ENCODE measurements at places on chromosomes 7 and 10.
A peak's percentile ranks its signal among the peaks of the same experiment; 100 is the strongest.

DNA sequence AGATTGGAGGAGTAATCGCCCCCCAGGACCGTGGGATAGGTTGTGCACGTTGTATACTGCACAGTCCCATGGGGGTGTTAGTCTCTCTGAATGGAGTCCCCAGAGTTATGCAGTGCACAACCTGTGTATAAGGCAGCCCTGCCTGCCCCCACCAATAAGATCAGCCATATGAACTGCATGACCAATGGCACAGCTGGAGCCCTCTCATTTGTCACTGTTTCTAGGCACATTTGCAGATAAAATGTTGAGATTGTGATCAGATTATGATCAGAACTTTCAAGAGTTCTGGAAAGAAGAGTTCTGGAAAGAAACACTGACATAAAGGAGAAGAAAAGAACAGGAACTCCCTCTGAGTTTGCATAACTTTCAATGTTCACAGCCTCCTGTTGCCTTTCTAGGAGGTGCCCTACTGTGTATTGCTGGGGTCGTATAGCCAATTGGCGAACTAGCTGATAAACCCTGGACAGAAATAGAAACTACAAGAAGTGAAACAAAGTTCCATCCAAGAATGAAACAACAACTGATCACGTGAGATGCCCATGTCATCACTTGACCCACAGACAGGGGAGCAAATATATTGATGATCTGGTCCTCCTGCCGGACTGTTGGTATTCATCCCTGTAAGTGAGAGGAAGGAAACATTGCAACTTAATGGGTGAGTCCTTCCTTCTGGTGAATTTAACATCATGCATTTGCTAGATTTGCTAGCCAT is 49.6 kb upstream of the TOMM7 start:
- no peak for DNase-seq

DNA sequence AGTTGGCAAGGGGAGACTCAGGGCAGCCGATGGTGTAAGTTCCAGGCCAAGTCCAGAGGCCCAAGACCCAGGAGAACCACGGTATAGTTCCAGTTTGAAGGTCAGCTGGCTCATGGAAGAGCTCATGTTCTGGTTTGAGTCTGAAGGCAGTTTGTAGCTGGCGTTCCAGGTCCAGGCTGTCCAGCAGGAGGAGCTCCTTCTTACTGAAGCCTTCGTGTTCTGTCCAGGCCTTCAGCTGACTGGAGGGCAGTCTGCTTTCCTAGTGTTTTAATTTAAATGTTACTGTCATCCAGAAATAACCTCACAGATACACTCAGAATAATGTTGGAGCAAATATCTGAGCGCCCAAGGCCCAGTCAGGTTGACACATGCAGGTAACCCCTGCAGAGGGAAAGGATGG is 4.2 kb downstream of the SUN1 start:
- peak; percentile 77 for DNase-seq

DNA sequence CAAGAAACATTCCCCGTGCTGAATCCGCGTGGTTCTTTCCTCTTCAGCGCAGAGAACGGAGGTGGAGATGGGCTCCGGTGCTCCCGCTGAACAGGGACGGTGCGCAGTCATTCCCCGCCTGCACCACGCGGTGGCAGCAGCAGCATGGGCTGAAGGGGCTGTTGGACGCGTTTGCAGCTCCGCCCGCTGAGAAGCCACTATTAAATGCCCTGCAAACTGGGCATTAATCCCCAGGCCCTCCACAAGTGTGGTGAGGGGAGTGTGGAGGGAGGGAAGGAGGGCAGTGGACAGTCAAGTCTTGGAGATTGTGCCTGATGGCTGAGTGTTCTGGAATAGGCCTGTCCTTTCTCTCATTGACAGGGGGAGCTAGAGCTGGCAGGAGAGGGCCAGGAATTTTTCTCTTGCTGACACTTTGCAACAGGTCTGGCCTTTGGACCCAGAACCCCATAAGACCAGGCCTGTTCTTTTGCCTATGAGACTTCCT is 240.2 kb upstream of the INHBA start:
- DNase-seq, result peak; percentile 75

DNA sequence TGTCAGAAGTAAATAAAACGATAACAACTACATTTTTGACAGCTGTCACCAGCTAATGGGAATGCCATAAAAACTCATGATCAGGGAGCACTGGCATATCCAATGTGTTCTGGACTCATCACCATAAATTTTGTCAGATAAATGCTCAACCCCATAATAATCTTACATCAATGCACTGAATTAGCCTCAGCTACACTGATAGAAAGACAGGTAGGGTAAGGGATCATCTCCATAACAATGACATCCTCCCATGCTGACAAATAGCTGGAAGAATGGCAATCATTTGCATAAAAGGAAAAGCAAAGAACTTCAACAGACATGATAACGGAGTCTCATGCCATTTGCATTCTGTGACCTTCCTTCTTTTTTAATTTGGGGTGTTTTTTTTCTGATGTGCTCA is 352.8 kb upstream of the PFKP start:
- no peak for DNase-seq

DNA sequence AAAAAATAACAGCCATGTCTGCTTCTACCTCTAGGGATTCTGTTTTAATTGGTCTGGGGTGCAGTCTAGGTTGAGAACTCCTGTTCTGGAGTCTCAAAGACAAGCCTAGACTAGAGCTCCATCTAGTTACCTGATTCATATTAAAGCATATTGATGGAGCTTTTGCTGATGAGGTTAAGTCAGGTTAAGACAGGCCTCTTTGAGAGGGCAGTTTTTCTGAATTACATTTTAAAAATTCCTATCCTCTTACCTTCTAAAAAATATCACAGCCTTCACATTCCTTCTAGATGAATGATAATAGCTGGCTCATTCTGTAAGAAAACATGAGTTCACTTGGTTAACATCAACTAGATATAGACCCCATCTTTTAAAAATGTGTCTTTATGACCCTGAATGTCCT is 28.9 kb downstream of the MGAM start:
- no peak for DNase-seq

- DNase-seq, result no peak
Measured at GRCh38 chr10:84137811-84138210, 1.5 kb upstream of the GHITM start.

GRCh38 chr7:56495165-56495564 is 378.9 kb upstream of the NUPR2 start:
- DNase-seq, result no peak

GRCh38 chr7:739455-739982 is 12.4 kb upstream of the PRKAR1B start:
- no peak for DNase-seq

- no peak for DNase-seq
Measured at GRCh38 chr10:35367107-35367859, 31.0 kb downstream of the CCNY start.

DNA sequence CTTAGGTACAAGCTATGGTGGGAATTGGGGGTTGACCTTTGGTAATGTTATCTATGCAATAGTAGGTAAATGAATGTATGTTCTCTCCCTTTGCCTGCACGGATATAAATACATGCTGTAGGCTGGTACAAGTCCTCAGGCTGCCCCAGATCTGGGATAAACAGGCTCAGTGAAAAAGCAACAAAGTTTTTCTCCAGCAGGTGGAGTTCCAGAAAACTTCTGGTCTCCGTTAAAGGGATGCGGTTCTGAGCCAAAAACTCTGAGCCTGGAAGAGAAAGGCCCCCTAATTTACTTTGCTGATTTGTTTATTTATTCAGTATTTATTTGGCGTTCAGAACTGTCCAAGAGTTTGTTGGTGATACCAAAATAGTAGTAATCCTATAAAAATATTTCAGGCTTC is 204.7 kb downstream of the ADRA2A start:
- DNase-seq, result peak; percentile 21

GRCh38 chr10:103812432-103812831 is 42.9 kb downstream of the SH3PXD2A start:
- peak; percentile 32 for DNase-seq

GRCh38 chr7:142384493-142384922 is 126.7 kb upstream of the PRSS58 start:
- DNase-seq, result no peak

- DNase-seq, result no peak
Measured at GRCh38 chr7:962401-963081, 8.1 kb upstream of the ADAP1 start.

GRCh38 chr7:51783241-51783640 is 466.6 kb upstream of the COBL start:
- DNase-seq, result no peak

GRCh38 chr10:109650228-109650627 is 273.1 kb downstream of the XPNPEP1 start:
- DNase-seq, result no peak

DNA sequence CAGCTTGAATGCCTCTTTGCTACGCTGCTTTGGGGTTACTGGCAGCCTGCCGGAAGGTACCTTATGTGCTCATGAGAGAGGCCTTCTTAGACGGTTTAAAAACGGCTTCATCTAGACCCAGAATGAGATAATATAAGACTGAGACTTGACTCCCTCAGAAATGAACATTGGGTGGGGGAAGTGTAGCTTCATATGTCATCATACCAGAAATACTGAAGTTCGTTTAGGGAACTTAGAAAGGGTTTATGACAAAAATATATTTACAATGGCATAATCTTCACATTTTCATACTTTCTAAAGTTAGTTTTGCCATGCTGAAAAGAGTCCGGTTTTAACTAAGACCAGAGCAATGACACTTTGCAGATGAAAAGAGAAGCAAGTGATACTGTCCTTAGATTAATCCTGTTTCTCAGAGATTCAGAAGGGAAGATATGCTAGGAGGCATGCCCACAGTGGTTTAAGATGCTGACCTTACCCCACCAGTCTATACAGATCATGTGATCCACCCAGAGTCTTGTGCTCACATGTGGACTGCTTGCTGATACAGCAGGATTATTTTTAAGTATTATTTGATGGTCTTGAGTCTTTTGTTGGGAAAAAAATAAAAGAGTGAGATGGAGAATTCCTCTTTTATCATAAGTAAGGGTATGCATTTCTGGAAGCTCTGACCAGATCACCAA is 40.8 kb upstream of the HGF start:
- no peak for DNase-seq

DNA sequence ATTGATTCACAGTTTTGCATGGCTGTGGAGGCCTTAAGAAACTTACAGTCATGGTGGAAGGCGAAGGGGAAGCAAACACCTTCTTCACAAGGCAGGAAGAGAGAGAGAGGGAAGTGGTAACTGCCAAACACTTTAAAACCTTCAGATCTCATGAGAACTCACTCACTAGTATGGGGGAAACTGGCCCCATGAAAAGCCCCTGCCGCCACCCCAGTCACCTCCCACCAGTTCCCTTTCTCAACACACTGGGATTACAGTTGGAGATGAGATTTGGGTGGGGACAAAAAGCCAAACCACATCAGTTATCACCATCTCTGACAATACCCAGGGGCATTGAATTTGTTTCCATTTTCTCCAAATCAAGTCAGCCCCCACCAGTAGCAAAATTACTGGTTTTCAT is 740.4 kb downstream of the GATA3 start:
- DNase-seq, result no peak

- DNase-seq, result no peak
Measured at GRCh38 chr7:131383417-131384285, 56.0 kb downstream of the MKLN1 start.

All from HuH-7 (cell line).